ENCODE measurements at places on chromosomes 7 and 10. TPM values are rescaled to one million over a fixed set of nuclear protein-coding genes. Genes with fewer than 3 reads are reported as not detected.

HUS1 gene
- 44.8 TPM for polyA plus RNA-seq

KIAA1217 gene
- not detected for polyA plus RNA-seq

SPDYE9 gene
- not detected for polyA plus RNA-seq

OR6B1 gene
- not detected for polyA plus RNA-seq

GUSB gene
- polyA plus RNA-seq, result 77.3 TPM

BEND7 gene
- polyA plus RNA-seq, result not detected

TMEM184A gene
- not detected for polyA plus RNA-seq

HECW1 gene
- polyA plus RNA-seq, result not detected

All from immature natural killer cell (primary cell).